ENCODE measurements at places on chromosomes 16 and 17.

DNA sequence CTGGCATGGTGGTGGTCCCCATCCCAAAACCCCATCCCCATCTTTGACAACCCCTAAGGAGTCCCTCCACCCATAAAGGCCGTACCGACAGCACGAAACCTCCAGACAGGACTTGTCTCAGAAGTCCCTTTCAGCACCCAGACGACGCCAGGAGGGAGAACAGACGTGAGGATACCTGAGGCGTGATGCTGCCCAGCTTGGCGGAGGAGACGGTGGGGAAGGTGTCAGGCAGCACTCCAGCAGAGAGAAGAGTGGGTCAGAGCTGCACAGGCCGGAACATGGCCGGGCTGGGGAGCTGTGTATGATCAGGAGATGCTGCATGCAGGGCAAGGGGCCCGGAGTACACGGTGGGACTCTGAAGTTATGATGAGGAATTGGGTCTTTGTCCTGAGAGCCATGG, 244.2 kb downstream of the GSG1L start:
- DNase-seq: no peak

GRCh38 chr17:66549311-66549704, 246.9 kb downstream of the PRKCA start:
- DNase-seq: no peak

DNA sequence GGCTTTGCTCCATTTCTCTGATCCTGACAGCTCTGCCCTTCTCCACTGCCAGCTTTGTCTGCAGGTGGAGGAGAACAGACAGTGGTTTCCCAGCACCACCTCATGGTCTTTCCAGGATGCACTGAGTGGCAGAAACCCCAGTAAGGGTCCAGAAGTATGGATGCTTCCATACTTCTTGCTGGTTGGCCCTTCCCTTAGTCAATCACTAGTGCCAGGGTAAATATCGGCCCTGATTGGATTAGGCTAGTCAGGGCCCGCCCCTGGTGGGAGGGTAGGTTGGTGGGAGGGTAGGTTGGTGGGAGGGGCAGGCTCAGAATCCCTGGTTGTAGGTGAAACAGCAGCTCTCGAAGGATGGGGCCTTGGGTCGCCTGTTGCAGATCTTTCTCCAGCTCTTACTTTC, 10.2 kb downstream of the RNF213 start:
- peak; percentile 51 for DNase-seq

DNA sequence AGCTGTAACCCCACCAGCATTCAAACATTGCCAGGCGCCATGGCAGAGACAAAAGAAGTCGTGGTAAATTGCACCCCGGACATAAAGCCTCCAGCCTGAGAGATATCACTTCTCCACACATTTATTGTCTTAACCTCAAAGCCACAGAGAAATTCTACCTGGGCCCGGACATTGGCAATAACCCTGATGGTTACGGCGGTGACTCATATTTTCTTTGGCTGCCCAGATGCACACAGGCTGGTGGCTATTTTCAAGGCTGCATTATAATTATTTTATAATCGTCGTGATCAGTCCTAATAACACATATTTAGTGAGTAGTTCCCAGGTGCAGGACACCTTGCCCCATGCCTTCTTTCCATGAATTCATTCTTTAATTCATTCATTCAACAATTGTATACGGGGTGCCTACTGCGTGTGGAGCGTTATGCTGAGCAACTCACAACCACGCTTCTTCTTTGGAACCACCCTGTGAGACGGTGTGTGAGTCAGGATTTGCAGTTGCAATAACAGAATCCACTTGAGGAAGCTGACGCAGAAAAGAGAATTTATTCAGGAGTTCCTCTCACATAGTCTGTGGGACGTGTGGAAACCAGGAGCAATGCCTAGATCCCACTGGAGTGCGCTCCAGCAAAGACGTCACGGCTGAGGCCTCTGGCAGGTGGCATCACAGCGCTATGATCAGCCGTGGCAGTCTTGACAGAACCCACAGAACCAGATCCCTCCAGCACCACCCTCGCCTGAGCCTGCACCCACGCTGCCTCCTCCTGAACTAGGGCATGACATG, 245.7 kb downstream of the FOXL1 start:
- DNase-seq: no peak

DNA sequence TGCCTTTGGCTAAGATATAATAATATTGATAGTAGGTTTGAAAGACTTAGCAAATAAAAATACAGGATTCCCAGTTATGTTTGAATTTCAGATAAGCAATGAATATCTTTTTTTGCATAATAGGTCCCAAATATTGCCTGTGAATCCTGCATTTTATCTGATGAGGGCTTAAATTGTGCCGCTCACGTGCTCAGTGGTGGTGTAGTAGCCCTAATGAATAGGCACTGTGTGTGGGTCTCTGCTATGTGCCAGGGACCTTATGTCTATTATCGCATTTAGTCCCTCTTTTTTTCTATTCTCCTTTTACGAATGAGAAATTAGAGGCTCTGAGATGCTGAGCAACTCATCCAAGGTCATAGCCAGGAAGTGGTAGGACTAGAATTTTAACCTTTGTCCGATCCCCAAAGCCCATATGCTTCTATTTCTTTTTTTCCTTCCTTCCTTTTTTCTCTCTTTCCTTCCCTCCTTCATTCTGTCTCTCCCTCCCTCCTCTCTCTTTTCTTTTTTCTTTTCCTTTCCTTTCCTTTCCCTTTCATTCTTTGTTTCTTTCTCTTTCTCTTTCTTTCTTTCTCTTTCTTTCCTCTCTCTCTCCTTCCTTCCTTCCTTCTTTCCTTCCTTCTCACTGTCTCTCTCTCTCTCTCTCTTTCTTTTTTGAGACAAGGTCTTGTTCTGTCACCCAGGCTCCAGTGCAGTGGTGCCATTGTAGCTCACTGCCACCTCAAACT, 47.2 kb downstream of the RGS9 start:
- DNase-seq: no peak

- no peak for DNase-seq
Measured at GRCh38 chr16:26211542-26211941, 519.8 kb downstream of the HS3ST4 start.

- DNase-seq: no peak
Measured at GRCh38 chr17:7713782-7714181, 3.8 kb upstream of the DNAH2 start.

- DNase-seq: peak; percentile 35
Measured at GRCh38 chr16:77273-77806, 685 bp upstream of the MPG start.

DNA sequence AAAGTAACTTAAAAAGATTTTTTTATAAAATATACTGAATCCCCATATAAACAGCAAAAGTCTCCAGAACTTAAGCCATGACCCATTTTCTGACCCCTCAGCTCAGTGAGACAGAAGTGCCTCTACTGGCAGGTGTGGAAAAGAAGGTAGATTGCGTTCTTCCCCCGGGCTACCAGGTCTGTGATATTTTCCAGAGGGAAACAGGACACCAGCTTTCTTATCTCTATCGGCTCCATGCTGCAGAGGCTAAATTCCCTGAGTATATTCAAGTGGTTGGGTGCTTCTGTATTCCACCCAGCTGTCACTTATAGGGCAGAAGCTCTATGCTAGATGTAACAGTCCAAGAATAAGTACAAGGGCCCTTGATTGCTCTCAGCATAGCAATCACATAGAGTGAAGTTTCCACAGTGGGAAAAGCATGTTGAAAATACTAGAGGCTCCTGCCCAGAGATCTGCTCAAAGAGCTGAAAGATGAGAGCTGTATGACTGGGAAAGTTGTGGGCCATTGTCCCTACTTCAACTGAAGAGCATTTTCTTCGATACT, 687.3 kb downstream of the CDH11 start:
- no peak for DNase-seq

GRCh38 chr16:56689171-56689570, 6.9 kb downstream of the MT1X start:
- DNase-seq: no peak

GRCh38 chr16:22250522-22250921, 44.4 kb downstream of the EEF2K start:
- no peak for DNase-seq

DNA sequence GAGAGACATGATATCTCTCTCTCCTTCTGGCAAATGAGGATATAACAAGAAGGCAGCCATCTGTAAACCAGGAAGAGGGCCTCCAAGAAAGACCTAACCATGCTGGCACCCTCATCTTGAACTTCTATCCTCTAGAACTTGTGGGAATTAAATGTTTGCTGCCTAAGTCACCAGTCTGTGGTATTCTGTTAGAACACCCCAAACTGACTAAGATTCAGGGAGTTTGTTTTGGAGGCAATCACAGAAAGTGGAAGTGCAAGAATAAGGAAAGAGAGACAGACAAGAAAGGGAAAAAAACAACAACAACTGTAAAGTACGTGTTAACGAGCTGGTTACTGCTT, 114.5 kb upstream of the GOT2 start:
- DNase-seq: no peak

DNA sequence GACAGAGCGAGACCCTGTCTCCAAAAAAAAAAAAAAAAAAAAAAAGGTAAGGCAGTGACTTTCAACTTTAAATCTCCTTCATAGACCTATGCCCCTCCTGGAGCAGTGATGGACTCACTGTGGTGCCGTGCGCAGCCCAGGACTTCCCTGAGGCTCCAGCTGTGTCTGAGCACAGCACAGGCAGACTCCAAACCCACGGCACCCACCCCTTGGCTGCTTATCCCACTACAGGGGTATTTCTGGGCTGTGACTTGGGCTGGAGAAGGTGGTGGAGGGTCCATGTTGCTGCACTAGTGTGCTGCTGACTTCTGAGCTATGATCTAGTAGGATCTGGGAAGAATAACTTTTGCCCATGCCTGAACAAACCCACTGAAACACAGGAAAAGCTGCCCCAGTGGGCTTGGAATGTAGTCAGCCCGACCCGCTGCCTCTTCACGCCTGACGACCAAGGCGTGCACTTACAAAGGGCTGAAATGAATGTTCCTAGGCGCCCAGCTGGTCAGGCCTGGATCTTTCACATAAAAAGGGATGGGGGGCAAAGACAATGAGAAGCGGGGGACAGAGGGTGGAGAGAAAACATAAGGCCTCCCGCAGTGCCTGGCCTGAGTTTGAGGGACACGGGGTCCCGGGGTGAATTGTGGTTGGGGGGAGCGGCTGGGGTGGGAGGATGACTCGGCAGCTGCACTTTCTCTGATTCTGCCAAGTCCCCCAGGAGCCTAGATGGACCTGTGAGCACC, 83.0 kb downstream of the IRF8 start:
- no peak for DNase-seq

DNA sequence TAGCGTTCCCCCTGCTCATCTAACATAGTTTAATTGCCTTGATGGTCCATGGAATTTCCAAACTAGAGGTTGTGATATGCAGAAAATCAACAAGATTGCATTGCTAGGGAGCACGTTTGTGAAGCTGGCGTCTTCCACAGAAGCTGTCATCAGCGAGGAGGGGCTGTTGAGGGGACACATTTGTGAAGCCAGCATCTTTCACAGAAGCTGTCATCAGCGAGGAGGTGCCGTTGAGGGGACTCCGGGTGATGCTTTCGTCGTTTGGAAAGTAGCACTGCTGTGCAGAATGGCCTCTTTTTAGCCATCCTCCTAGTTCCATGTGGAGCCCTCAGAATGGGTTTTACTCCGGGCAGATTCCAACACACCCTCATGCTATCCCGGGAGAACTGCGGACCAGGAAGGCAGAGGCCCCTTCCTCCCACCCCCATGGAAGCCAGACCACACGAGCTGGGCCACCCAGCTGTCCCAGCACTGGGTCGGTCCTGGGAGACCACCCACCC, 119.6 kb upstream of the CHMP6 start:
- no peak for DNase-seq

GRCh38 chr16:29790949-29791844, 646 bp downstream of the KIF22 start:
- no peak for DNase-seq

- DNase-seq: no peak
Measured at GRCh38 chr16:27759301-27759871, 209.4 kb downstream of the KATNIP start.

DNA sequence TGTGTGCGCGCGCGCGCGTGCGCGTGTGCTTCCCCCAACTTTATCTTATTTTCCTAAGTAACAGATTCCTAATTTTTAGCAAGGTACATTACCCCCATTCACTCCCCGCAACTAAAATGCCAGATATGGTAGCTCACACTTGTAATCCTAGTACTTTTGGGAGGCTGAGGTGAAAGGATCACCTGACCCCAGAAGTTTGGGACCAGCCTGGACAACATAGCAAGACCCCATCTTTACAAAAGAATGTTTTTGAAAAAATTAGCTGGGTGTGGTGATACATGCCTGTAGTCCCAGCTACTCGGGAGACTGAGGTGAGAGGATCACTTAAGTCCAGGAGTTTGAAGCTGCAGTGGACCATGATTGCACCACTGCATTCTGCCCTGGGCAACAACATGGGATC, 5.1 kb downstream of the BRD7 start:
- DNase-seq: no peak

GRCh38 chr16:11677451-11677951, 9.2 kb downstream of the SNN start:
- no peak for DNase-seq

DNA sequence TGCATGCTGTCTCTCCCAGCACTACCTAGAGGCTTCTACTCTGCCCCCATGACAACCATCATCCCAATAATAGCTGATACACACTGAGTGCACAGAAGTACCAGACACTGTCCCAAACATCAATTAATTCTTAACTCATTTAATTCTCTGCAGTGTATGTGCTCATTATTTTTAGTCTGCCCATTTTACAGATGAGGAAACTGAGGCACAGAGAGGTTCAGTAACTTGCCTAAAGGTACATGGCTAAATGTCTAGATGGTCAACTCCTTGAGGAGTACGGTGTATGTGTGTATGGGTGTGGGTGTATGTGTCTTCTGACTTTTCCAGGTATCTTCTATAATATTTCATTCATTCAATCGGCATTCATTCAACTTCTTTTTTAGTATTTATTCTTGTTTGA, 407.9 kb downstream of the SOX9 start:
- no peak for DNase-seq

- no peak for DNase-seq
Measured at GRCh38 chr17:28472871-28473497, 460 bp upstream of the SLC13A2 start.

GRCh38 chr17:47687748-47688147, 6.2 kb upstream of the TBKBP1 start:
- no peak for DNase-seq

GRCh38 chr16:57600048-57600835, 28.2 kb upstream of the ADGRG1 start:
- peak; percentile 48 for DNase-seq

- DNase-seq: no peak
Measured at GRCh38 chr16:21256636-21257035, 21.5 kb downstream of the CRYM start.

GRCh38 chr16:12061336-12062055, 85.0 kb downstream of the SNX29 start:
- DNase-seq: no peak

DNA sequence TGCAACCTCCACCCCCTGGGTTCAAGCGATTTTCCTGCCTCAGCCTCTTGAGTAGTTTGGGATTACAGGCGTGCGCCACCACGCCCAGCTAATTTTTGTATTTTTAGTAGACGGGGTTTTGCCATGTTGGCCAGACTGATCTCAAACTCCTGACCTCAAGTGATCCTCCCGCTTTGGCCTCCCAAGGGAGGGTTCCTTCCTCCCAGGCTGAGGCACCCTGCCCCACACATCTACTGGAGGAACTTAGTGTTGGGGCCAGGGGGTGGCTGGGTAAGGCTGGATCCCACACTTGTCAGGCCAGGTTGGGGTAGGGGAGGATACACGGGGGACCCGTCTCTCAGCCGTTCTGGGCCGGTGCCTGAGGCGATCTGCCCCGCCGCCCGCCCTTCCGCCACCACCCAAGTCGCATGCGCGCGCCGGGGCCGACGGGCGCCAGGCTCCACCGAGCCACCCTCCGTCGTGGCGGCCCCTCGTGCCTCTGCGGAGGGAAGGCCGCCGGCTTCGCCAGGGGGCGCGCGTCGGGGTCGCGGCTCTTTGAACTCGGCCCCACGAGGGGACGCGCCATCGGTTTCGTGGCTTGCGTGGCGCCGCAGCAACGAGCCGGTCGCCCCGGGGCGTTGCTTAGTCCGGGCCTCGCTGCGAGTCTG, 15.9 kb downstream of the GRB7 start:
- DNase-seq: no peak

Data from activated T-cell treated with anti-CD3 and anti-CD28 coated beads, Interleukin-2, amount 50 U/mL, for 1 hour (primary cell).